ENCODE measurements at places on chromosomes 2 and 18.

GRCh38 chr18:49985236-49985635 lies 171.9 kb upstream of the ACAA2 start:
- DNase-seq = no peak

GRCh38 chr2:220374282-220374681 lies 746.9 kb downstream of the SLC4A3 start:
- no peak for DNase-seq

DNA sequence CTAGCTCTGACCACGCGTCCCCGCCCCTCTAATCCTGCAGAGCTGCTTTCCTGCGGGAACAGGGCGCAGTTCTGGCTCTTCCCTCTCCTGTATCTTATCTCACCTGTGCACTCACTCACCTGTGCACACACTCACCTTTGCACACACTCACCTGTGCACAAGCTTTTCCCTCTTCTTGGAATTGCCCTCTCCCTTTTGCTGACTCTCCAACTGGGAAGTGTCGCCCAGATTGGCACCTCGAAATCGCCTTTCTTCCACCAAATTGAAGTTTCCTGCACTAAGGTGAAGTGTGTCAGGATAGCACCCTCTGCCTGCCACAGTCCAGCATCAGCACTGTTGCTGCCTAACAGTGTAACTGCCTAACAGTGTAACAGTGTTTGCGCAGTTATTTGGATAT lies 566 bp upstream of the CMPK2 start:
- peak; percentile 34 for DNase-seq

DNA sequence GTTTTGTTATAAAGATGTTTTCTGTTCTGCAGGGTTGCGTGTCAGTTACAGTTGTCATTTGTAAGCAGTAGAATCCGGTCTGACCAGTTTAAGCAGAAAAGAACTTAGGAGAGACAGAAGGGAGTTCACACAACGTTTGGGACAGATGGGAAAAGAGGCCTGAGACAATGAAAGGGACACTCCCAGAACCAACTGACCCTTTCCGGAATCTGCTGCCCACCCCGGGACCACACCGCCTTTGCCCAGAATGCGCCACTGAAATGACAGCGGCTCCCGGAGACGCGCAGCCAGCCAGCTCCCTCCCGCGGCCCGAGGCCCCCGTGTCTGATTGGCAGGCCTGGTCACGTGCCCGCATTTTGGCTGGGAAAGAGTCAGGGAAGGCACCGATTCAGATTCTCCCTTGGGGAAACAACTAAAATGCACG lies 244.6 kb downstream of the BCL2 start:
- peak; percentile 50 for DNase-seq

GRCh38 chr18:25898965-25899364 lies 191.4 kb downstream of the SS18 start:
- no peak for DNase-seq

- peak; percentile 82 for DNase-seq
Measured at GRCh38 chr2:226308986-226309385, 490.6 kb downstream of the IRS1 start.

GRCh38 chr2:154692927-154693326 lies 5.6 kb upstream of the KCNJ3 start:
- peak; percentile 3 for DNase-seq

DNA sequence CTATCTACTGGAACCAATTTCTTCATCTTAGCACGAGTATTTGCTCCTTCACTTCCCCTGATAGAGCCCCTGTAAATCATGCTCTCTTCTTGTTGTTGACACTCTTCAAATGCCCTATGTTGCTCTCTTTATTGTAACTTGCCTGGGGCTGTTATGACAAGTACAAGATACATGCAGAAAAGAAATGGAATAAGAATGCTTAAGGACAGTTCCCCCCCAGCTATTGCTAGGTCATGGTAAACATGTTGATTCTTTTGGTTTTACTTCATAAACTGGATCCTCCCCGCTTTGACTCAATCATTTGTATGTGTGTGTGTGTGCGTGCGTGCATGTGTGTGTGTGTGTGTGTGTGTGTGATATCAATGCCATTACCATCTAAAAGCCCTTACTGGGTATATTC lies 368.5 kb upstream of the CNTNAP5 start:
- no peak for DNase-seq

DNA sequence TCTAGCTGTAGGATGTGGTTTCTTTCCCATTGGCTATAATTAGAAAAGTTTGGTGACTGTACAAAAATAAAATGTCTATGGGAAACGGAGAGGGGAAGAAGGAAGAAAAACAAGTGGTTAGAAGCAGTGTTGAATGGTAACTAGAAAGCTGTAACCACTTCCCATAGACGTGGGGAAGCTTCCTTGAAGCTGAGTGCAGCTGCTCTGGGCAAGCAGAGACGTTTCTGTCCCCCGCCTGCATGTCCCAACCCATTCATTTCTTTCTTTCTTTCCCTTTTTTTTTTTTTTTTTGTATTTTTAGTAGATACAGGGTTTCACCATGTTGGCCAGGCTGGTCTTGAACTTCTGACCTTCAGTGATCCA lies 367.8 kb upstream of the HS6ST1 start:
- DNase-seq = peak; percentile 7

- DNase-seq = peak; percentile 17
Measured at GRCh38 chr2:239523954-239524330, 123.1 kb upstream of the HDAC4 start.

- DNase-seq = no peak
Measured at GRCh38 chr2:172046866-172047565, 38.3 kb upstream of the DLX1 start.

DNA sequence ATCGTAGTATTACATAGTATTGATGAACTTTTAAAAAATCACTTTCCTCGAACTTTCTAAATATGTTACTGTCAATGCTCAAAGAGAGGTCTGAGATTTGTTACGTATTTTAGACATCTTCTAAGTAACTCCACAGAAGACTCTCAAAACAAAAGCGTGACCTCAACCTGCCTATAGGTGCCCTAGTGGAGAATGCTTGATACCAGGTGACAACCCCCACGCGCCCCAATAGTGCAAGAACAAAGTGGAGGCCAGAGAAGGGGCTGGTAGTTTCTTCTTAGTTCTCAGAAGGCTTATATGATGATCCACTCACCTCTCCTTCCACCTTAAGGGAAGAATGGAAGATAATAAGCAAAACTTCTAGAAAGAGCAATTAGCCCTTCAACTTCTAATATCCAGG lies 102.6 kb downstream of the ANKRD44 start:
- DNase-seq = no peak

- DNase-seq = no peak
Measured at GRCh38 chr2:133322909-133323308, 245.4 kb downstream of the NCKAP5 start.

DNA sequence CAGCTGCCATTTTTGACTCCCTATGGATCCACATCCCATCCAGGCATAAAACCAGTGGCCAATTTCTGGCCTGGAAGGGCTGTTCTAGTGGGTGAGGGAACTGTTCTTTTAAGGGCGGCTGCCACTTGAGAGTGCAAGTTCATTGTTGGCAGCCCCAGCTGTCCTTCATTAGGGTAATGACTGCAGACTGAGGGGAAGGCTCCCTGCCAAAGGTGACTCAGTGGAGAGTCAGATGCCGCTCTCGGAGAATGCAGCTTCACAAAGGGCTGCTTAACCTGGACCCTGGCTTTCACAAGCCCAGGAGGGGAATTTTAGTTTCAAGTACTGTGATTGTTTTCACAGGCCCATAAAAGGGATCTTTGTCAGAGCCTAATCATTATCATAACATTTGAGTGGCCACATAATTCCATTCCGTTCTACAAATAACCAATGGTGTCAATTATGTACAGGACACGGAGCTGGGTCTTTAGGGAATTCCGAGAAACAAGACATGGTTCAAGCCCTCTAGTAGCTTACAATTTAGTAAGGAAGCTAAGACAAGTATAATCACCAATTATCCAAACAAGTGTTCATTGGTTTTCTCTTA lies 235.7 kb downstream of the CDCA7 start:
- DNase-seq = peak; percentile 97

GRCh38 chr18:68472701-68473295 lies 242.1 kb downstream of the TMX3 start:
- DNase-seq = no peak

GRCh38 chr2:54541995-54542394 lies 85.9 kb downstream of the SPTBN1 start:
- no peak for DNase-seq

GRCh38 chr18:58476516-58477256 lies 152.2 kb downstream of the ALPK2 start:
- no peak for DNase-seq

GRCh38 chr2:225064928-225065327 lies 22.7 kb upstream of the DOCK10 start:
- DNase-seq = no peak

DNA sequence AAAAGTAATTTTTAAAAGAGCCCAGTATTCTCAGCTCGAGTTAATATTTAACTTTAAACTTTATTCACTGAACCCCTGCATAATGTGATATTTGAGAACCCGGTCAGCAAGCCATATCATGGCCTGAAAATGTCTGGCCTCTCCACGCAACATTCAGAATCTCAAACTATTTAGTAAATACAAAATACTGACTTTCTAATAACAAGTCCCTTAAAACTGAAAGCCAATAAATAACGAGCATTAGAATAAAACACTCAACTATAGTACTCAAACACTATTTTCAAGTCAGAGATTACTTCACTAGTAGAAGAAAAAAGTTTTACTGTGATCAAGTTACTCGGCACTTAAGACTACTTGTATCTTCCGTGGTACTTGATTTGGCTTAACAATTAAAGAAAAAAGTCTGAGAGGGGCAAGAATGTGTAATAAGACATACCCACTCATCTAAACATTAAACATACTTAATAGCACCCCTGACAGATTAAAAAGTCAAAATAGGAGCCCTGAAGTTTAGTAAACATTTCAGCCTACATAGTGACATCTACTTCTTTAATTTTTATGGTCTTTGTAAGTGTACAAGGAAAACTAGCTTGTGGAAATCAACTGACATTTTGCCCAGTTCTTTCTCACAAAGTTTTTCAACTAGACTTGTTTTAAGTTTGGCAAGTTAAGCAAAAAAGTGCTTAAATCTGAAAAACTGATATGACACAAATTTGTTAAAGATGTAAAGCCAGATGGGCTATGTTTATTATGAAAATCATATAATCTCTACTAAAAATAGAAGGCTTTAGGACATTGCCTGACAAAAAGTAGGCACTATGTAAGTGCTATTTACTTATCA lies 38.2 kb downstream of the RTN4 start:
- DNase-seq = no peak

GRCh38 chr2:150742094-150742493 lies 254.6 kb upstream of the RND3 start:
- DNase-seq = no peak

GRCh38 chr2:220646424-220646823 lies 925.7 kb downstream of the EPHA4 start:
- no peak for DNase-seq

GRCh38 chr2:74559912-74560311 lies 5.4 kb downstream of the DOK1 start:
- DNase-seq = no peak

DNA sequence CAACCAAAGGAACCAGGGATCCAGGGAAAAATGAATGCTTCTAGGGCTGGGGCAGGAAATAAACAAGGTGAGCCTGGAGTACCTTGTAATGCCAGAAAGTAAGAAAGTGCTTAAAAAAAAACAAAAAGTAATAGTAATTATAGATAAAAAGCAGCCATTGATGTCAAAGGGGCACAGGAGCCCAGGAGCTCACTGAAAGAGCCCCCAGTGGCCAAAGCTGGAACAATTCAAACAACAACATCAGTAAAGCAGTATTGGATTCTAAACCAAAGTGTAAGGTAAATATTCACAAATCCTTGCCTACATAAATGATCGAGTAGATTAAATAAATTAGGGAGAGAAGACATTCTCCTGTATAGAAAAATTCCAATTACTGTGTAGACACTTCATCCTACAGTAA lies 114.3 kb upstream of the ARL4C start:
- DNase-seq = no peak

GRCh38 chr2:162710287-162710890 lies 128.2 kb downstream of the KCNH7 start:
- DNase-seq = no peak

Data from fibroblast of skin of right biceps (primary cell).